ENCODE measurements at places on chromosomes 3 and 15. TPM values are rescaled to one million over a fixed set of nuclear protein-coding genes. Genes with fewer than 3 reads are reported as not detected.

Gene CD96
- total RNA-seq: 2.9 TPM

Gene GP5
- total RNA-seq: 0.21 TPM

DNA sequence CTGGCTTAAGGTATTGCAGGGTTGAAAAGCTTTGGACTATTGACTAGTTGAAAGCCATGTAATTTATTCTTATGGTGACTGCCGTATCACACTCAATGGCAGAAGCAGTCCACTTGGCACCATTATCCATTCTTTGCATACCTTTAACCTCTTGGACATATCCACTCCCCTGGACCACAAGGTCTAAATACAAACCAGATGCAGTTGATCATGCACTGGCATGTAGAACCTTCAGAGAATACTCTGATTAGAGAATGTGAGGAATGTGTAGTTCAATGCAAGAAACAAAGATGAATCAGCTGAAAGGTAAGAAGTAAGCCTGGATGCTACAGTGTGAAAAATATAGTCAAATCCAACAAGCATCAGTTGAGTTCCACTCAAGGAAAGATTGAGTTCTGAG lies 93.1 kb downstream of the FRMD5 start:
- no peak for DNase-seq

DNA sequence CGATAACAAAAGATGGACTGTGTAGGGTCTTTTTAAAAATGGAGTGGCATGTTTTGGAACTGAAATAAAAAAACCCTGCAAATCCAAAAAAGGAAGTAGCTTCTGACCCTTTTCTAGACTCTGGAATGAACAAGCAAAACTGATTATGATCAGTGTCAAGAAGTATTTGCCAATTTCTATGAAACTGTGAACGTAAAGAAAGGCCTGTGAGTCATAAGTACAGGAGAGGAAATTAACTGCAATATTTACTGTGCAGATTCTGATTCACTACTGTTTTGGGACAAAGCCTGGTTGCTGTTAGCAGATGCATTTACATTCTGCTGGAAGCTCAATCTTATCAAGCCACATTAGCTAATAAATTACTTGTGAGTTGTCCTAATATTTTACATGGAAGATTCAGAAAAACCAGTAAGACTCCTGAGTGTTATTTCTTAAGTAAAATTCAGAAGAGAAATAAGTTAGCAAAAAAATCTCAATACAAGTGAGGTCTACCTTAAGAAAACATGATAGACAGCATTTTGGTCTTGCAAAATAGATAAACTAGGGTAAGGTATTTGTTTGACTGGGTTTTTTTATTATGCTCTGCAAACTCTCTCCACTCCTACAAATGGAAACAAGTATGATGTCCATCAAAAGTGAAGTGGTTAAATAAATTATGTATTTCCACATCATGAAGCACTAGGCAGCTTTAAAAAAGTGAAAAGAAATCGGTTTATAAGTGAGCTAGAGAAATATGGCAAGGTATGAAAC lies 90.2 kb upstream of the LMOD3 start:
- no peak for DNase-seq

DNA sequence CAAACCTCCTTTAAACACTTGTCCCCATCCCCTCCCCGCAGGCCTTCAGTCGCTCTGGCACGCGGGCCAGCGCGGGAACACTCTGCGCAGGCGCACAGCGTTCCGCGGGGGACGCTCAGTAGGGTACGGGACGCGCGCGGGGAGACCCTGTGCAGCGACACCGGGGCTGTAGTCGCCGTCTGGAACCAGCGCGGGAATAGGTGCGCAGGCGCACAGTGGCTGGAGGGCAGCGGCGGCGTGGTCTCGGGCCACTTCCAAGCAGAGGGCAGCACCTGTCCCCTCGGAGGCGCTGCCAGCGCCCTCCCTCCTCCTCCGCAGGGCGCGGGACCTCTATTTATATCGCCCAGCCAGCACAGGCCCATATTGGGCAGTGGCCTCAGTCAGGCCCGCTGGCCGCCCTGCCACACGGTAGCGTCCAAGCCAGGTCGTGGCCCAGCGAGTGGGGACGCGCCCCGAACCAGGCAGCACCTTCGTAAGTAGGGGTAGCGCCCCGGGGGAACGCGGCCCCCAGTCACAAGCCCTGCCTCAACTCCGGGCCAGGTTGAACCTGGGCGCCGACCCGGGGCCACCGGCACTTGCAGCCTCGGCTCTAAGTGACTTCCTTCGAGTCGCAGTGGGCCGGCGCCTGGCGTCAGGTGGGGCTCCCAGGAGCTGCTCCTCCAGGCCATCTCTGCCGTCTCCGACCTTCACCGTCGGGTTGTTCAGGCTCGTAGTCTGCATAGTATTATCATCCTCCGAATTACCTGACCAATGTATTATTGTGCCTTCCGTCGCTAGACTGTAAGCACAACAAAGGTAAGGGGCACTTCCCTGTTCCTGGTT lies at the start of gene KBTBD12:
KBTBD12 (plus strand) TSS at position 118 of the 822 bp plus-strand sequence. CDS start 7,830 bp downstream, outside the sequence.
- peak; percentile 51 for DNase-seq

DNA sequence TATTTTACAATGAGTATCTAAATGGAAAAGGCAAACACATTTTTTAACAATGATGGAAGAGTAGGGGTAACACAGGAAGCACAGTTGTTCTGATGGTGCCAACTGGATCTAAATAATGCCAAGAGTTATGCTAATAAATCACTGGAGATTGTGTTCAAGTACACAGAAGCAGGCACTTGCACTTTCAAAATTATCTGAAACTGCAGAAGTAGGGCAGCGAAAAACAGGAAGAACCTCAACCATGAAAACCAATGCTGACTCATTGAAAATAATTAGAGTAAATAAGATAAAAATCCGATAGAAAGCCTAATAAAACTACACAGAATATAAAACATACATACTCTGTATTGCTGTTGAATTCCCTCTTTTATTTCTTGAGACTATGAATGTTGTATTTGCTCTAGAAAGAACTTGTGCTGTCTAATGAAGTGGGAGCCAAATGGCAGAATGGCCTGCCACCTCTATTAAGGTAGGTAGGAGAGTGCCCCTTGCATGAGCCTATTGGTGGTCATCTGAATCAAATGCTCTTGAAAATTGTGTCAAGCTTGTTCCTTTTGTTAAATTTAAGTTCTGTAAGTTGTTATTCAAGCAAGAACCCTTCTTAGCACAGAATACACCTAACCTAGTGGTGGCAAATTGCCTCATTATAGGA lies 93.7 kb downstream of the ABI3BP start:
- DNase-seq: no peak

All from left cardiac atrium (tissue), 4 donors.